Erythroblast (primary cell): ENCODE measurements at places on chromosomes 12 and 14.

GRCh38 chr12:49893753-49894750 lies 9.6 kb downstream of the FAIM2 start:
- DNase-seq = peak; percentile 43

GRCh38 chr12:449203-449602 lies 10.5 kb upstream of the B4GALNT3 start:
- DNase-seq = no peak

DNA sequence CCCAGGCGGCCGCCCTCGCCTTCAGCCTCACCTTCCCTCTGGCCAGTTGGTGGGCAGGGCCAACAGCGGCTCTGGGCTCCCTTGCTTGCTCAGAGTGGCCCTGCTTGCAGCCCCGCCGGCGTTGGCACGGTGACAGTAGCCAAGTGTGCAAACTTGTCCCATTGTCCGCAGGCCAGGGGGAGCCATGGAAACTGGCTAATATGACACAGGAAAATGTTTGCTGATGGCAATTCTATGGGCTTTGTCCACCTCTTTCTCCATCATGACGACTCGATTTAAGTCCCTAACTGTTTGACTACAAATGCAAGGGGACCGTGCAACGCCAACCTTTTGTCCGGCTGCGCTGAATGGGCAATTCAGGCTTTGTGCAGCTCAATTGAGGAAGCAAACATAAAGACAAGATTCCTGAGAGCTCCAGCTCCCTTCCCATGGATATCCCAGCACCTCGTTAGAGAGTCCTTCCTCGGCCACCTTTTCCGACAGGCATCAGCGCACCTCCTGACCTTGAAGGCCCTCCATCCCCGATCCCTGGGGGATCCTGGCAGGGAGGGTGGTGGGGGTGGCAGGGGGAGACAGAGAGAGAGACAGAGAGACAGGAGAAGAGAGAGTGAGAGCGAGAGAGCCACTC lies 785 bp upstream of the FAM181A start:
- no peak for DNase-seq

DNA sequence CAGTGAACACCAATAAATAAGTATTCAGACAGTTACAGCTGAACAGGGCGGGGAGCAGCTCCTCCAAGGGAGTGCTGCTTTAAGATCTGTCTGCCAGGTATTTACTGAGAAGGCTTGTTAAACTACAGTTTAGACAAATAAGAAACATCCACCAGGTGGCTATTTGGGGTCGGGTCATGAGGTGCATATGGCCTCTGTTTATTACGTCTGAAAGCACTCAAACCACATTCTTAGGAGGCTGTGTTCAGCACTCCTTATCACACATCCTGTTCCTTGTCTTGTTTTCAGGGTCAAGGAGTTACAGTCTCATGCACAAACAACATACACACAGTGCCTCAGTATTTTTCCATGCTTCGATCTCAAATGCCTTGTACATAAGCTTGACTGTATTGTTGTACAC lies 78.8 kb downstream of the KCNMB4 start:
- DNase-seq = no peak
